Right cardiac atrium (tissue), 5 donors: ENCODE measurements at places on chromosomes 3 and 15. TPM values are rescaled to one million over a fixed set of nuclear protein-coding genes. Genes with fewer than 3 reads are reported as not detected.

The TGM5 gene
- not detected for total RNA-seq

The MYL3 gene
- total RNA-seq = 428 TPM

The SCN11A gene
- total RNA-seq = 0.06 TPM

The UCN2 gene
- total RNA-seq = not detected

DNA sequence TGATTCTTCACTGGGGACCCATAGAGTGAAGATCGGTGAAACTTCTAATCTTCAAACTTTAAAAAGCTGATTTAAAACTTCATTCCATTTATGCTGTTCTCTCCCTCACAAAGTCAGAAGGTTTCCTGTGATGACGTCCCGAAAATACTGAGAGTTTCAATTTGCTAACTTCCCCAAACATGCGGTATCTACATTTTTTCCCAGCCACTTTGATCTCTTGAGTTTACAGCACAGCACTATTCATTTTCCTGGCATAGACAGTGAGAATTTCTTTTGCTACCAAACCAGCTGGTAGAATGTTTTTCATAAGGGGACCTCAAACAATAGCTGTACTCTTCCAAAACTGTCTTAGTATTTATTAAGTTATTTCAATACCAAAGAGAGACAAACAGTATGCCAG lies 156.8 kb downstream of the LSAMP start:
- no peak for DNase-seq

DNA sequence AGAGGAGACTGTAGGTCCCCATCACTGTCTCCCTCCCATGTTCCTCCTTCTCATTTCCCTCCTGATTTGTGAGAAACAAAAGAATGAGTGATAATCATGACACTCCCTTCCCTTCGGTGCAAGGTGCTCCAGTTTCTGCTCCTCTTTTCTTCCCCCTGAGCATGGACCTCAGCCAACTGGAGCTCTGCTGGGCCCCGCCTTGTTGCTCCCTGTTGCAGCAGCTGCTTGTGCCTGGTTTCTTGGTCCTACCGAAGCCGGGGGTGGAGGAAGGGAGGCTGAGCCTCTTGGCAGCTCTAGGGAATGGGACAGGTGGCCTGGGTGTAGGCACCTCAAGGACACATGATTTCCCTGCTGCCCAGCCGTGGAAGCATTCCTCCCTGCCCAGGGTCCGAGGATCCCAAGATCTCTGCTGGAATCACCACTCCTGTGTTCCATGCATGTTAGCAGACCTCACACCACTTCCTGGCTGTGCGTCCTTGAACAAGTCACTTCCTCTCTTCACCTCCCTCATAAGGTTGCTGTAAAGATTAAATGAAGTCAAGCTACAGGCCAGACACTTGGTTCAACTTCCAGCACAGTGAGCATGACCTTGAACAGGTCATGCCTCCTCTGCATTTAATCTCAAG lies 131.6 kb upstream of the ABHD17C start:
- no peak for DNase-seq

GRCh38 chr3:10551821-10552630 lies 46.6 kb upstream of the ATP2B2 start:
- peak; percentile 48 for DNase-seq

- DNase-seq = peak; percentile 59
Observed at GRCh38 chr3:57646723-57647122, 46.2 kb downstream of the DENND6A start.

DNA sequence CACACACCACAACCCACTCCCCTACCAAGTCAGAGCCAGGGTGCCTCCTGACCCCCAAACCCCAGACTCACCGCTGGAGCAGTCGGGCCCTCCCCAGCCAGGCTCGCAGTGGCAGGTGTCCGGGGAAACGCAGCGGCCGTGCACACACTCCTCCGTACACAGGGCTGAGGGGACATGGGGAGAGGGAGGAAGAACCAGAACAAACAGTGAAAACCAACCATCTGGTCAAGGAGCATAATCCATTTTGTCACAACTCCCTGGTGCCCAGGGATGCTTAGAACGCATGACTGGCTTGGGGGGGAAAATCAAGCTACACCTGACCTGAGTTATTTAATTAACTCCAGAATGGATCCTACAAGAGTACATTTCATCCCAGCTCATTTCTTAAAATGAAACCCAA lies 159.2 kb downstream of the MEGF11 start:
- no peak for DNase-seq
